ENCODE measurements at places on chromosomes 5 and 9. TPM values are rescaled to one million over a fixed set of nuclear protein-coding genes. Genes with fewer than 3 reads are reported as not detected.

DNA sequence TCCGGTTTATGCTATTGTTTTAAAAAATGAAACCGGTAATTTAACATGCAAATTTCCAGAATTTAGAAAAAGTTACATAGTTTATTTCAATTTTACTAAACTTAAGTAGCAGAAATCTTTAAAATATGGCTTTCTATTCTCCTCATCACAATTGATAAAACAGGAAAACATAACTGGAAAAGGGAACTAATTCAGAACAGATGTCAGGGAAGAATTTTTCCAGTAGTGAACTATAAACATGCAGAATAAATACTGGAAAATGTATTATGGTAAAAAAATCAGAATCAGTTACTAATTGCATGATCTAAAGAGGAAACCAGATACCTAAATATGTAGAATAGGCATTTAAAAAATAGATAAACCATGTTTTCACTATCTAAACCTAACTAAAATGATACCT lies 7.3 kb upstream of the NR4A3 start:
- no peak for DNase-seq

GRCh38 chr5:167864801-167865200 lies 426.6 kb upstream of the WWC1 start:
- DNase-seq: no peak

SIMC1 gene
- total RNA-seq: 9.4 TPM

MOB3B gene
- total RNA-seq: 3.0 TPM

PCDHAC1 gene
- total RNA-seq: not detected

DNA sequence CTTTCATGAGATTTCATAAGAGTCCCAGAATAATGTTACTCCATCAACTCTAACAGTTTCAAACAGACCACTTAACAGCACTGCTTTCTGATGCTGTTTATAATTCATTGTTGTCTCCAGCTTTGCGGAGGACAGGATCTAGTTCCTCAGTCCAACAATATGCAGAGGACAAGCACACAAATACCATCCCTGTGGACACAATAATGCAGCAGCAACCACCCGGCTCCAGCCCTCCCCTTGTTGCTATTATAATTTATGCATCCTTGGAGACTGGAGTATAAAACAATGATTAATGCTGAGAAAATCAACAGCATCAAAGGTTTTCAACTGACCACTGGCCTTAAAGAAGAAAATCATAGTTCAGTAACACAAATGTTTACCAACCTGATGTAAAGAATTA lies 108.3 kb downstream of the DENND1A start:
- no peak for DNase-seq

TMEM167A gene
- 46.2 TPM for total RNA-seq

- no peak for DNase-seq
Observed at GRCh38 chr5:67858471-67859031, 357.0 kb upstream of the PIK3R1 start.

DNA sequence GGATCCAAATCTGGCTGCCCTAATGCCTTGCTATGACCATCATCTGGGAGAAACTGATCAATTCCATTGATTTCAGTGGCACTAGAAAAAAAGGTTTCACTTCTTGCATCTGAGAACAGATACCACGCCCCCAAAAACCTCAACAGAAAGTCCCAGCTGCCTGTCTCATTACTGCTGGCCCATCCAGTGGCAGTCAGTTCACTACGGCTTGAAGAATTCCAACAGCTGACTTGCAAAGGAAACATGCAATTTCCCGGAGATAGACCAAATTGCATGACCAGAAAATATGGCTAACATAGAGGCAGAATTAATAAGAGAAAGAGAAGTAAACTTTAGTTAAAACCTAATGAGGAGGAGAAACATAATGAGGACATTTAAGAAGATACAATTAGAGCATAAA lies 48.6 kb downstream of the UGCG start:
- no peak for DNase-seq

ENDOG gene
- 22.0 TPM for total RNA-seq

DNA sequence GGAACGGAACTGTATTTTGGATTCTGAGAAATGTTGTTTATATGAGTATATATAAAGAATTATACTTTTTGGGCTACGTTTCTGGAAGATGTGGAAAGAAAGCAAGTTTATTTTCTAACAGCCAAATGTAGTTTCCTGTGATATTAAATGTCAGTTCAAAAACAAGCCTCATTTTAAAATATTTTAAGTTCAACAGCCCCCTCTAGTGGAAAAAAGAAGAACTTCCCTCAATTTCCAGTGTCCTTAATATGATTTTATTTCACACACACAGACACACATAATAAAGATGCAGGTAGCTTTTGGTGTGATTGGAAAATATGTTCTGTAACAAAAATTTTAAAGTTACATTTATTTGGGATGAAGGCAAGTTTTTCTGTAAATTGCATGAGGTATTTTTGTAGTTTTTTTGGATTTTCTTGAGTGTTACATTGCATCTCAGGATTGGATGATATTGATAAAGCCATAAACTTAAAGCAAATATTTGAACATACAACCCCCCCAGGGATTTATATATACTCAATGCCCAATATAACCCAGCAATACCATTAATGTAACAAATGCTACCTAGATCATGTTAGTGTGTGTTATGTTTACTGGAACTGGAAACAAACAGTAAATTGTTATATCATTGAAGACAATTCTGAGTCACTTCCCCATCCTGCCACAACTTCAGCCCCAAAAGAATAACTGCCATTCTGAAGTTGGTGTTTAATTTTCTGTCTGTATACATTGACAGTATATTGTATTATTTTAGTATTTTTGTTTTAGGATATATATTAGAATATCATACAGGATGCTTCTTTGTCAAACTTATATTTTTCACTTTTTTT lies 54.0 kb downstream of the CCDC171 start:
- DNase-seq: peak; percentile 71

DNA sequence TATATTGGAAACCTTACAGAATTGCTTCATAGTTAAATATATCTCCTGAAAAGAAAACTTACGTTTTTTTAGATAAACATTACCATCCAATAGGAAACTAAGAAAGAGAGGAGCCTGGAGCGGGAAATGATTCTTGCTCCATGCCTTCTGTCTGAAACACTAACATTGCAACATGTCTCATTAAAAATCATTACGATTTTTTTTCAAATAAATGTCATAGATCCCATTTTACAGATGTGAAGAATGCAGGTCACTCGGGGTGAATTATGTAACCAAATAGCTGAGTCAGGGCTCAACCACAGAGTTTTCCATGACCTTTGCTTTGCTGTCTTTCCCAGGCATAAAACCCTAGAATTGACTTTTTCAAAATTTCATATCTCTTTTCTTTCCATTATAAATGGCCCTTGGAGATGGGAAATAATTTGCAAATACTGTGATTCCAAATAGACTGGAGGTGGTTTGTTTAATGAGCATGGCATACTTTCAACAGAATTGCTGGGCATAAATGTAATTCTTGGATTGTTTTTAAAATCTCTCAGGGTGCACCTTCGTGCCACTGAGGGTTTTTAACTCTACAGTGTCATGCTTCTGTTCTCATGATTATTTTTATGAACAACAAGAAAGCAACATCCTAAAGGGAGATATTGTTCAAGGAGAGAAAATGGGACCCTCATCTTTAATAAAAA lies 302.8 kb downstream of the EBF1 start:
- no peak for DNase-seq

UBE2QL1 gene
- total RNA-seq: not detected

- DNase-seq: no peak
Observed at GRCh38 chr5:167143716-167144115, 1147.7 kb upstream of the WWC1 start.

DNA sequence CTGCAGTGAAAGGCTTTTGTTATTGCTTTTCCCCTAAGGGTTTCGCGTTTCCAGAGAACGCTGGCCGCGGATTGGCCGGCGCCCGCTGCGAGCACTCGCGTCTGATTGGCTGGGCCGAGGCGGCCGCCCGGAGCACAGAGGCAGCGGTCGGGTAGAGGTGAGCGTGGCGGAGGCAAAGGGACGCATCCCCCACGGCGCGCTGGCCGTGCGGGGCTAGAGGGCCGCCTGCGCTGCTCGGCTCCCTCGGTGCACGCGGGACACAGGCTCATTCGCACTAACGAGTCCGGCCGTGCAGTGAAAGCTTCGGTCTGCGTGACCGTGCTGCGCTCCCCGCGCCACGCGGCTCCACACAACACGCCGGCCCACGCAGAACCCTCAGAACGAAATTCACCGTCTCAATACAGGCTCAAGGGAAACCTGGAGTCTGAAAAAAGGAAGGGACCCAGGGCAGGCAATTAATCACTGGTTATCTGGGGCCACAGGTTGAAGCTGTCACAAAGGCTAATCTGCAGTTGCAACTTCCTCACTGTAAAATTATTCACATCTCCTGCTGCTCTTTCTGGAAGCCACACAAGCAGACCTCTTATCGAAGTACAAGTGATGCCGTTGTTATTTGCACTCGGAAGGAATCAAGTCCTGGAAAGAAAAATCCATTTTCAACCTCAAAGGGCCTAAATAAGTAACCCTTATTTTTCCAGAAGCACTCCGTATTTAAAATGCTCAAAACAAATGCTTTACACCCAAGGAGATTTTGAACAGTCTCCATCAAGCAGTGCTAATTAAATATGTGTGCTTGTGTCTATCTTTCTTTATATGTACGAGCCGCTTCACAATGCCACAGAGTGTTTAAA lies 94.6 kb downstream of the ZNF608 start:
- DNase-seq: no peak

- peak; percentile 63 for DNase-seq
Observed at GRCh38 chr9:13690595-13690994, 411.1 kb upstream of the MPDZ start.

OR1N1 gene
- total RNA-seq: not detected

Measured in HT1080 (cell line).